NCI-H2081 treated with DMSO at 0.1 percent for 48 hours (cell line): ENCODE measurements at places on chromosomes 7 and 10.

- no peak for DNase-seq
Observed at GRCh38 chr7:49839863-49840645, 66.6 kb downstream of the VWC2 start.

DNA sequence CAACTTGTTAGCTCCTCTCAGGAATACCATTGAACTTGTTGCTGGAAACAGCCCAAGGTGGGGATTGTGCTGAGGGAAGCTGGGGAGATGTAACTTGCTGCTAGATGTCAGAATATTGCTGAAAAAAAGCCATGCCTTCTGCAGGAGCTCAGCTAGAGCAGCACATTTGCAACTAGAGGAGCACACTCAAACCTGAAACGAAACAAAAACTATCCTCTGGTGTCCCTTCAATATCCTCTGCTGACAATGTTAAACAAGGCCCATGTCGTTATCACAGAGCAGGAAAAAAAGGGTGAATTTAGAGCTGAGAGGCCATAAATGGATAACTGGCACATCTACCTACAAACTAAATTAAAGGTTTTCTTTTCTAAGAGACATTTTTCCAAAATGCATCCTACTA, 53.7 kb upstream of the MACC1 start:
- no peak for DNase-seq

GRCh38 chr7:23369100-23369499, 70.0 kb downstream of the MALSU1 start:
- DNase-seq, result no peak

DNA sequence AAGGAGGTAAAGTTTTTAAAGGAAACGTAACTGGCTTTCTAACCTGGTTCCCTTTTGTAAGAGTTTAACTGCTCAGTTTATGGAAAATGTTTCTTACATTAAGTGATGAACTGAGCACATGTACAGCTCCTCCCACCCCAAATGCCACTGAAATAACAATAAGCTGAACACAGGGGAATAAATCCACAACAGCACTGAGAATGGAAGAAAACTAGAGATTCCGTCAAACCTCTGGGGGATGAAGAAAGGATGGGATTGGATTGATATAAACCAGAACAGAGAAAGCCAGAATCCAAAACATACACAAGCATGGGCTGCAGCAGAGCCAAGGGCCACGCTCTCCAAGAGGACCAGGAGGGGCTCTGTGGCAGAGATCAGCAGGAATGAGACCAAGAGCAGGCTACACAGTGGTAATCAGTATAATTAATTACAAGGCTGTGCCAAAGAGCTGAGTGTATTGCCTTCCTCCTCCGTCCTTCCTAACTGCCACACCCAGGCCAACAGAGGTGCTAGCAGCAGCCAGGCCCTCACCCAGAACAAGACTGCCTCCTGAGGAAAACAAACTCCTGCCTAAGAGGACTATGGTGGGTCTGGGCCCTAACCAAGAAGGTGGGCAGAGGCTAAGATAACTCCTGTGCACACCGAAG, 73.9 kb downstream of the KIAA1549 start:
- no peak for DNase-seq

- no peak for DNase-seq
Observed at GRCh38 chr7:98178321-98178720, 32.9 kb upstream of the BHLHA15 start.

- no peak for DNase-seq
Observed at GRCh38 chr10:11604865-11605650, 6.4 kb downstream of the USP6NL start.

- DNase-seq, result no peak
Observed at GRCh38 chr7:33766405-33766804, 138.9 kb upstream of the BMPER start.

DNA sequence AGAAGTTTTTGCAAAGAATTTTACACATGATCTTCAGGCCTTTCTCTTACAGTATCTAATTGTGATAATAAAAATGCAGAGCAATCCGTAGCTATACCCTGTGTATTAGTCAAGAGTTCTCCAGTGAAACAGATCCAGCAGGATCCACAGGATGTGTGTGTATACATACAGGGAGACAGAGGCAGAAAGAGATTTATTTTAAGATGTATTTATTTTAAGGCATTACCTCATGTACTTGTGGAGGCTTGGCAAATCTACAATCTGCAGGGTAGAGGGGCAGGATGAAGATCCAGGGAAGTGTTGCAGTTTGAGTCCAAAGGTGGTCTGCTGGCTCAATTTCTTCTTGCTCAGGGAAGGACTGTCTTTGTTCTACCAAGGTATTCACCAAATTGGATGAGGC, 41.7 kb downstream of the ARHGAP12 start:
- DNase-seq, result no peak

GRCh38 chr10:70779088-70779487, 6.1 kb downstream of the TBATA start:
- DNase-seq, result no peak

DNA sequence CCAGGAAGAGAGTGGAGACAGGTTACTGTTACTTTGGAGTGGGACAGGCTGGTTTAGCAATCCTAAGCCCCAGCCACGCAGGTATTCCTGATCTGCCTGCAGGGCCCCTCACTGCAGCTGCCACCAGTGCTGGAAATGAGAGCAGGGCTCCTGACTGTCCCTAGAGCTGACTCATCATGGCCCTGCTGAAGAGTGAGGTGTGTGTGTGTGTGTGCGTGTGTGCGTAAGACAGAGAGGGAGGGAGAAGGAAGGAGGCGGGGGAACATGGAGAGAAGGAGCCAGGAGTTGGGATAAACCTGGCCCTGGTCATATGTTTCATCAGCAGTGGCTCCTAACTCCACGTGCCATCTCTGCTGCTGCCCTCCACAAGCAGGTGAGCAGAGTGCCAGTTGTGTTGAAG, 3.6 kb downstream of the FOXI2 start:
- no peak for DNase-seq

GRCh38 chr10:61187601-61188000, 243.6 kb upstream of the RHOBTB1 start:
- DNase-seq, result no peak

DNA sequence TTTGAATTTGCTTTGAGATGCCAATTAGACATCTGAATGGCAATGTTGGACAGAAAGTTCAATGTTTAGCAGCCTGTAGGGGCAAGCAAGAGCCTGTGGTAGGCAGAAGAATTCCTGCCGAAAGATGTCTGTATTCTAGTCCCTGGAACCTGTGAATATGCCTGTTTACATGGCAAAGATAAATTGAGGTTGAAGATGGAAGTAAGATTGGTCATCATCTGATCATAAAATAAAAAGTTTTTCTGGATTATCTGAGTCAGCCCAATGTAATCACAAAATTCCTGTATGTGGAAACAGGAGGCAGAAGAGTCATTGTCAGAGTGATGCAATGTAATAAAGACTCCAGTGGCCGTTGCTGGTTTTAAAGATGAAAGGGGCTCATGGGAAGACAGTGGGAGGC, 430.5 kb downstream of the MDFIC start:
- no peak for DNase-seq

GRCh38 chr10:122461367-122461728, at the start of gene HTRA1:
Gene HTRA1 (plus strand): TSS chr10:122461553. CDS start chr10:122461653, 100 bp downstream.
- DNase-seq, result no peak

- DNase-seq, result no peak
Observed at GRCh38 chr10:3893901-3894563, 109.0 kb upstream of the KLF6 start.

- DNase-seq, result no peak
Observed at GRCh38 chr7:32191305-32191704, 121.1 kb upstream of the PDE1C start.

DNA sequence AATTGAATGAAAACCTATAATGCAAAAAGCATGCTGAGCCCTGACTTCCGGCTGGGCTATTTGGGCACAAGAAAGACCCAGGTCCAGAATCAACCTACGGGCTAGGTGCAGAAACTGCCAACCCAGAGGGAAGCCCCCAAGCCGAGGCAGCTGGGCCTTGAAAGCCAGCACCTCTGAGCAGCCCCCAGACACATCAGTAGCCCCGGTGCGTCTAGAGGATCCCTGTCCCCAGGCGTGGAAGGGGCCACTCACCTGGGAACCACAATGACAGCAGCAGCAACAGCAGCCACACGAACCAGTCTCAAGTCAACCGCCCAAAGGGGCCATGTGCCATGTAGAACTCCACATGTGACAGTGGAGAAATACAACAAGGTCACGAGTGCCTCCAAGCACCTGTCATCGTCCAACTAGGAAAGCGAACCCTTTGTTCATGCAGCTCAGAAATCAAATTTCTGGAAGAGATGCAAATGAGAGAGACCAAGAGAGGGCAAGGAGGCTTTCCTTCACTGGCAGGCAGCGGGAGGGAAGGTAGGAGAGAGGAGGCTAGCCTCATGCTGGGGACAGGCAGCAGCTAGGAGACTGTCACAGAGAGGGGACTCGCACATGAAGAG, 57.5 kb upstream of the CHST15 start:
- no peak for DNase-seq

DNA sequence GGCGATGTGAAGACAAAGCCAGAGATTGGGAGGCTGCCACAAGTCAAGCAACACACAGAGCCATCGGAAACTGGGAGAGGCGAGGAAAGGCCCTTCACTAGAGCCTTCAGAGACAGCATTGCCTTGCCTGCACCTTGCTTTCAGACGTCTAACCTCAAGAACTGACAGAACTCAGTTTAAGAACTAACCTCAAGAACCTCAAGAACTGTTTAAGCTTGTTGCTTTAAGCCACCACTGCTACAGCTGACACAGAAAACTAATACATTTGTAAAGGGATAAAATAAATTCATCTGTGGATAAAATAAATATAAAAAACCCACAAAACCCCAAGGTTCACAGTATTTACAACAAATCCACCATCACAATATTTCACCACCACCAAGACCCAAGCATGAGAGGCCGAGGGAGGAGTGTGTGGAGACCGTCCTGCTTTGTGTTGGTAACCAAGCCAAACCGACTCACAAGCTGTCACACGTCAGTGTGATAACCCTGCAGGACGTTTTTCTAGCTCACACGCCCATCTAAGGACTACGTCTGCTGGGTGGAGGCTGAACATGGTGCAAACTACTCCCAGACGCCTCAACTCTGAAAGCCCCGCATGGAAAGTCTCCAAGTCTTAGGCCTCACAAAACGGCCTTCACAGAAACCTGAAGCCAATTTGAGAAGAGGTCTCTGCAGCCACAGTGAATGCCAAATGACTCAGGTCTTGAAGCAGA, 116.8 kb downstream of the ABLIM1 start:
- DNase-seq, result no peak

- DNase-seq, result no peak
Observed at GRCh38 chr7:80542398-80542797, 30.5 kb upstream of the GNAT3 start.

DNA sequence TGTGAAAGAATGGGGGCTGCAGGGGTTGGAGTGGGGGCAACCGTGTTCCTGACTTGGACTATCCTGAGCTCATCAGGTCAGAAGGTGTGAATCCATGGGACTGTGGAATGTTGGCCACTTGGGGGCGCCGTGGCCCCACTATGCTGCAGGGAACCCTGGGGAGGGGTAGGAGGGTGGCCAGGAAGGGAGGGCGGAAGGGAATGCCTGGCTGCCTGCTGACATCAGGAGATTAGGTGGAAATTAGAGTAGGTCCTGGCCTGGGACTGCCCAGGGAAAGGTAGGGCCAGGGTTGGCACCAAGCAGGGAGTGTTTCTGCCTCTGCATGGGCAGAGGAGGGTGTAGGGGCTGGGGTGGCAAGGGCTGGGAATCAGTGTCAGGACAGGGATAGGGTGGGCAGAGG, 65.8 kb upstream of the PRSS58 start:
- DNase-seq, result no peak

DNA sequence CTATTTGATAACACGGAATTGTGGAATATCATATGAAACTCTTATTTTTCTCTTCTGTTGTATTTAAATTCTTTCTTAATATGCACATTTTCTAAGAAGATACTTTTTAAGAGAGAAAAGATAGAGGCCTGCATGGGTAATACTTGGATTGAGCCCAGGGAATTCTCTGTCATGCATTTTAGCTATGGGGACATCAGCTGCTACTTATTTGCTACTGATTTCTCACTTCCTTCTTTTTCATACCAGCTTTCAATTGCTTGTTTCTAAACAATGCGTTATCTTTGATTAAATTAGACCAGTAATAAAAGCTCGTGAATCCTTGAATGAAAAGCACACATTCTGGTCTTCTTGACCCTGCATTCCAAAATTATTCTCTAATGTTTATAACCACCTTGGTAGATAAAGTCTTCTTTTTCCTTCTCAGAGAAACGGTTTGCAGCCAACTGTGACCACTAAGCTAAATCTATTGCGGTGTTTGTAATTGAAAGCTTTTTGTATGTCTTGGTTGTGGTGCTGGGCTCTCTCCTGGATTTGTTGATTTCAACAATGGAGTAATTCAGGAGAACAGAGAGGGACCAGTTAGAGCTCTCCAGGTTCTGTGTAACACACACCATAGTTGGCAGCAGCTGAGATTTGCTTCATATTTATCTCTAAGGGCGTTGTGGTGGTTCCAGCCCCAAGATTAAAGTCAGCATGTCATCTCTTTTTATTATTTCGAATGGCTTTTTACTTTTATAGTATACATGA, 139.3 kb downstream of the PPP1R9A start:
- DNase-seq, result peak; percentile 54

- DNase-seq, result peak; percentile 32
Observed at GRCh38 chr7:48742079-48742798, 182.1 kb upstream of the CDC14C start.

DNA sequence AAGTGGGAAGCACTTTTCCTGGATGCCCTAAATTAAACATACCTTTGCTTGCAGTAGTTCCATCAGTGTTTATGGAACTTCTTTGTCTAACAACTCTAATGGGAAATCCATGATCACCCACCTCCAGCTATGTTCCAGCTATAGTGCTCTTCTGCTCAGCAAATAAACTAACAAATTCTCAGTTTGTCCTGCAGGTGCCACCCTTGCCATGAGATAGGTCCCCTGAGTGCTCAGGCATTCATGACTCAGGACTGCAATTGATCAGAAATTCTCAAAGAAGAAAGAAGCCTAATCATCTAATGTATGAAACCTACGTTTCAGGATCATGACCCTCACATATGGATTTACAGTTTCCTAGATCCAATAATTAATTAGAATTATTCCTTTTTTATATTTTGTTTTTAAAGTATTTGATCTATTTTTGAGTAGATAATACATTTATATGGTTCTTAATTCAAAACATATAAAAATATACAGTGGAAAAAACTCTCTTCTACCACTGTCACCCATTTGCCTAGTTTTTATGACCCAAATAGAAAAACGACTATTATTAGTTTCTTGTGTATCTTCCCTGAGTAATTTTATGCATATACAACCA, 48.7 kb upstream of the DYNC1I1 start:
- DNase-seq, result peak; percentile 79
